ENCODE measurements at places on chromosomes 4 and X. TPM values are rescaled to one million over a fixed set of nuclear protein-coding genes. Genes with fewer than 3 reads are reported as not detected.

DNA sequence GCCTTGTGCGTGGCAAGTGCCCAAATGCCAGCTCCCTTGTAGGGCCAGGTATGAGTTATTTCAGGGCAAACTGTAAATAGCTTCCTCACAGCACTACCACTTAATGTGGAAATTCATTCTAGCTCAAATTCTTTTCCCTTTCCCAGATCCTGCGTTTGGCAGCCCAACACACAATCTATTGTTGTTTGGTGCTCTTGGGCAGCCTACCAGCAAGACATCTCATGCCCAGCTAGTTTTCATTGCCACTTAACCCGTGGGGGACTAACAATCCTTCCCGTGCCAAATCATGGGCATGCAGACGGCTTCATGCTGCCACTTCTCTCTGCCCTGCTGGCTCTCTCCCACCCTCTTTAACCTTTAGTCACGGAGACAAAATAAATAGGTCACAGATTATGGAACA lies 454.2 kb downstream of the GRIA2 start:
- no peaks in the 10 kb centered on the region for H3K4me1 ChIP-seq
- H3K27ac ChIP-seq: no peak overlapping the region

DNA sequence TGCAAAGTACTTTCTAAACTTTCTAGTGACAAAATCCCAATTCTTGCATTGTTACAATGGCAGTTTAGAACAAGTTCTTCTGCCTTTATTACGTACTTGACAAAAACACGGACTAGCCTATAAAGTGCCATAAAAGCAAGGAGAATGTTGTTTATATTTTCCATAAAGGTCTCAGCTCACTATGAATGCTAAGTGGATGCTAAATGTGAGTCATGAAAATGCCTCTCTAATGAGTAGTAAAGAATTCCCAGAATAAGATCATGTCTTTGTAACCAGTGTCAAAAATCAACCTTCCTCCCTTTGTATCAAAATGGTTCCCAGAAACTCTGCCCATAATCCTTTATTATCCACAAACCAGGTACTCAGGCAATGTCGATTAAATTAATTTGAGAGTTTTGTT lies 539.8 kb upstream of the SLIT2 start:
- DNase-seq: peak; percentile 85
- peaks cover 6% of the 10 kb centered on the region for H3K4me1 ChIP-seq
- H3K36me3 ChIP-seq: no peaks in the 10 kb centered on the region
- no peaks in the 10 kb centered on the region for H3K27me3 ChIP-seq

ZNF157 gene
- total RNA-seq: 0.54 TPM

DNA sequence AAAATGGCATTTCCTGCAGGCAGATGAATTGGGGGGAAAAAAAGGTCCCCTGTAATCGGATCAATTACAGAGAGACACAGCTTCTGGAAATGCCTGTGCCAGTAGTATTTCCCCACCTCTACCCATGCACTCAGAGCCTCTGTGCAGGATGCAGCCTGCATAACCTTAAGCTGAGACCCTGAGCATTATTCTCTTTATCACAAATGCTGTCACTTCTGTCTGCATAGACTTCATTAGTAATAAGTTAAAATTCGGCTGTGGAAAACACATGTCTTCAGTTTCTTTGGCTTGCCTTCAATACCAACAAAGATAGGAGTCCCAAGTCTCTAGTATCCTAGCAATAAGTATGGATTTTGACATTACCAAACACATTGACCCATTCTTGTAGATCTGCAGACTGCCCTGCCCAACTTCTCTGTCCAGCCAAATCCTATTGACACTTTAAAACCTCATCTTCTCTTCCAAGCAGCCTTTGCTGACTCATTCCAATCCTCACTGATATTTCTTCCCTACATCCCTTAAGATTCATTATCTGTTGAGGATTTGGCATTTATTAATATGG lies 70.8 kb downstream of the LUZP4 start:
- H3K27ac ChIP-seq: no peak overlapping the region
- peak; percentile 74 for DNase-seq
- H3K4me3 ChIP-seq: no peak overlapping the region

- no peaks in the 10 kb centered on the region for H3K27me3 ChIP-seq
- no peak overlapping the region for H3K4me3 ChIP-seq
- no peak overlapping the region for H3K27ac ChIP-seq
- H3K4me1 ChIP-seq: no peaks in the 10 kb centered on the region
- no peaks in the 10 kb centered on the region for H3K36me3 ChIP-seq
These were observed 184.0 kb downstream of the PCDH7 start for GRCh38 chr4:30904215-30904555.

QDPR gene
- 53.6 TPM for total RNA-seq

GPRASP1 gene
- total RNA-seq: 2.7 TPM

- H3K4me1 ChIP-seq: no peaks in the 10 kb centered on the region
- no peaks in the 10 kb centered on the region for H3K27me3 ChIP-seq
- peak; percentile 84 for DNase-seq
- H3K4me3 ChIP-seq: no peak overlapping the region
These were observed 83.6 kb upstream of the GUCY1A1 start for GRCh38 chr4:155582971-155583437.

FAM90A26 gene
- not detected for total RNA-seq

IBSP gene
- not detected for total RNA-seq

DNA sequence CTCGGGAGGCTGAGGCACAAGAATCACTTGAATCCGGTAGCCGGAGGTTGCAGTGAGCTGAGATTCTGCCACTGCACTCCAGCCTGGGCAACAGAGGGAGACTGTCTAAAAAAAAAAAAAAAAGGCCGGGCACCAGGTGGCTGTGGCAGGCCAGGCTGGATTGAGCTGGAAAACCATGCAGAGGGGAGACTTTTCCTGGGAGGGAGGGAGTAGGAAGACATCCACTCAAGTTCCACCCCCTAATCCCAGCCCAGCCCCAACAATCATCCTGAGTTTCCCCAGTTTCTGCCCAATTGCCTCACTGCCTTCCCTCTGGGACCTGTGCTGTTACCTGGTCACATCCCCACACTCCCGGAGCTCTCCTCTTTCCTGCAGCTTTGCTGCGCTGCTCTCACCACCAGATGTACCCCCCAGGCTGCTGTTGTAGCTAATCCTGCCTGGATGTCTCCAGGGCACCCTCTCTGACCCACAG lies 9.0 kb upstream of the TSPYL2 start:
- H3K4me1 ChIP-seq: no peaks in the 10 kb centered on the region
- H3K4me3 ChIP-seq: no peak overlapping the region
- H3K27me3 ChIP-seq: no peaks in the 10 kb centered on the region
- H3K27ac ChIP-seq: no peak overlapping the region

GRCh38 chrX:1292575-1293290 lies 24.1 kb downstream of the CSF2RA start:
- H3K4me1 ChIP-seq: no peaks in the 10 kb centered on the region
- DNase-seq: no peak
- H3K27me3 ChIP-seq: no peaks in the 10 kb centered on the region
- H3K27ac ChIP-seq: no peak overlapping the region
- H3K4me3 ChIP-seq: no peak overlapping the region
- no peaks in the 10 kb centered on the region for H3K36me3 ChIP-seq

CNGA1 gene
- not detected for total RNA-seq

SPATA18 gene
- total RNA-seq: 19.0 TPM

DNA sequence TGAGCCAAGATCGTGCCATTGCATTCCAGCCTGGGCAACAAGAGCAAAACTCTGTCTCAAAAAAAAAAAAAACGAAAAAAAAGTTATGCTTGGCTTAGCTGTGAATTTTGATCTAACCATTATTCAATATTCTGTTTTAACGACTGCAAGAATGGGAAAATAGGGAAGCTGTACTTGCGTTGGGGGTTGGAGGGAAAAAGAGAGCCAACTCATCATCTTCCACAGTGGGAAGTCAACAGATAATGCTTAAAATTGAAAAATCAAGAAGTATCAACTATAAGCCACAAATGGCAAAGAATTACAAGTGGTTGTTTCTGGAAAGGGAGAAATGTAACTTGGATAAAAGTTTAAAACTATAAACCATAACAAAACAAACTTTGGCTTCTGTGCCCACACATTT lies 2.9 kb downstream of the TEC start:
- H3K4me3 ChIP-seq: no peak overlapping the region
- no peaks in the 10 kb centered on the region for H3K36me3 ChIP-seq
- DNase-seq: no peak
- H3K27ac ChIP-seq: no peak overlapping the region
- peaks cover 3% of the 10 kb centered on the region for H3K4me1 ChIP-seq

RXFP1 gene
- total RNA-seq: 0.14 TPM

DNA sequence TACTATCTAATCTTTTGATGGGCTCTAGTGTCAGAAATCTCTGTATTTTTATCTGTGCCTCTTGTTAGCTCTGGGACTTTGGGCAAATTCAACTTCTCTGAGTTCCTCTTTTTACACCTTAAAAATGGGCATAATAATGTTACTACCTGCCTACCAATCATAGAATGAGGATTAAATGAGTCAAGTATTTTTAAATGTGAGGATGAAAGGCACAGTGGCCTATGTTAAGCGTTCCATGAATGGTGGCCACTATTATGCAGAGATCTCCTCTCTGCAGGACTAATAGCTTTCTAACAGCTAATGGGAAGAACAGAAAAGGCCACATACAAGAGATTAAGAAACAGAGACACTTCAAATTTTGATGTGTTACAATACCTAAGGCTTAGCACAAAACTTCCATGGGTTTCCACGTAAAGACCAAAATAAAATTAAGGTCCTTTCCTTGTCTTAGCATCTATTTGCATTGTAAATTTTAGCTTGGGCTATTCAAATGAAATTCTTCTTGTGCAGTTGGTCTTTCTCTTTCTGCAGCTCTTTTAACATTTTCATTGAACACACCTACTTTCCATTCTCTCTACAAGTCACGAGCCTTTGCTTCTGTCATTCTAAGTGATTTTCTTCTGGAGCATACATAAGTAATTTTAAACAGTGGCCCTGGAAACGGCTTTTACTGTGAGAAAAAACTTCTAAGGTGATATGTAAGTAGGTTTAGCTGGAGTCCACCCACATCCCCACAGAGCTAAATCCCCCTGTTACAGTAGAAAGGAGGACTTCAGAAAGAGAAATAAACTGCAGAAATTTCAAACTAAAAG lies 117.9 kb upstream of the MED14 start:
- no peak for DNase-seq

DNA sequence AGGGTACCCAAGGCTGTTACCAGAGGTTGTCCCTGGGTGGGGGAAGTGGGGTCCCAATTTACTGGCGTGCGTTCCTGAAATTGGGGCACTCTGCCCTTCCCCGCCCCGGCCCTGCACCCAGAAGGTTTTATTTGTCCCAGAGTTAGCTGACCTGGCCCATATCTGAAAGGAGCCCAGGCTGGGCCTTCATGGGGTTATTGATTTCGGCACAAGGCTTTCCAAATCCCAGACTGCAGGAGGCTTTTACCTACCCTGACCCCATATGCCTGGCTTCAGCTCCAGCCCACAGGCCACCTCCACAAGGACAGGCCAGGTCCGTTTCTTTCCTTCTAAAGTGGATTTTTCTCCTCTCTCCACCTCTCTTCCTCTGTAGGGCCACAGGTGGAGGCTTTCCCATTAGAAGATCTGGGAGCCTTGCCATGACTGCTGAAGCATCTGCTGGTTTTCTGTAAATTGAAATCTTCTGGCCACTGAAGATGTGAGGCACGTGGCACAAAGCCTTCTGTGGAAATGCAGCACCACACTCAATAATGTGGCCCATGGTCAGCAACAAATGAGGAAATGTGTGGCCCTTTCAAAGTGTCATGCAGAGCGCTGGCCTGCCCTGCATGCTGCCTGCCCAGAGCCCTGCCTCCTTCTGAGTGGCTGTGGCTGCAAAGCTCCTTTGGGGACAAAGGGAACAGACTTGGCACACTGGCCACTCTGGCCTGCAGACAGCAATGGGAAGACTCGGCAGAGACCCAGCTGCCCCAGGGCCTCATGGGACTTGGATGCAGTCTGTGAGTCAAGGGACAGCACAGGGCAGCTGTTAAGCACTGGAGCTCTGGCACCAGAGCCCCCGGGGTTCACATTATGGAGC lies 43.1 kb upstream of the MTM1 start:
- no peak overlapping the region for H3K27ac ChIP-seq
- no peaks in the 10 kb centered on the region for H3K27me3 ChIP-seq
- H3K36me3 ChIP-seq: no peaks in the 10 kb centered on the region
- no peaks in the 10 kb centered on the region for H3K4me1 ChIP-seq

TLR1 gene
- 0.70 TPM for total RNA-seq

DNA sequence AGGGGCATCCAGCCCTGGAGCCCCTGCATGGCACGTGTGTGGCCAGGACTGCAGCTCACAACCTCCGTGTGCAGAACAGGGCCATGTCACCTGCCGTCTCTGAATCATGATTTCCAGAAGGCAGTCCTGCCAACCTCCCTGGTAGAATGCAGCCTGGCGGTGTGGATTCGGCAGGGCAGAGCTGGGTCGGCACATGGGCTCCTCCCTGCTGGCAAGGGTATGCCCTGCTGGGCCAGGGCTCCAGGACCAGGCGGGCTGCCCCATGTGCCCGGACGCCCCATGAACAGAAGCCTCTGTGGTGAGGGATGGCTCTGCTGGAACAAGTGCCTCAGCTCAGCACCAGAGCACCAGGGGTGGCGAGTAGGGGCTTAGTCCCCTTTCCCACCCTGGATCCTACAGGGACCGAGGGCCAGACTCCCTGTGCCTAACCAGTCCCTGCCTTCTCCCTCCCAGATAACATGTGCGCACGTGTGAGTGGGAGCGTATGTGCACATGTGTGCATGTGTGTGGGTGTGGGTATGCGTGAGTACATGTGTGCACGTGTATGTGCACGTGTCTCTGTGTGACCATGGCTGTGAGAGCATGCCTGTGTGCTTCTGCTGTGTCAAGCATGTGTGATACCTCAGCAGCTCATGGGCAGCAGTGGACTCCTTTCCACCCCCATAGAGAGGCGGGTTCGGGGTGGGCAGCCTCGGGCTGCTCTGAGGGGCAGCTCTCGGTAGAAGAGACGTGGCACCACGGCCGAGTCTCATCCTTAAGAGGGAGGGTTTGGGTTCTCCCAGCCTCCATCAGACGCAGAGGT lies 10.3 kb upstream of the MXD4 start:
- H3K27ac ChIP-seq: no peak overlapping the region
- no peaks in the 10 kb centered on the region for H3K27me3 ChIP-seq
- DNase-seq: no peak
- H3K4me1 ChIP-seq: no peaks in the 10 kb centered on the region

SLC38A5 gene
- 51.6 TPM for total RNA-seq

DGKK gene
- 0.05 TPM for total RNA-seq

Measured in astrocyte (in vitro differentiated cells and primary cell).